ENCODE measurements at places on chromosomes 1 and 21.

DNA sequence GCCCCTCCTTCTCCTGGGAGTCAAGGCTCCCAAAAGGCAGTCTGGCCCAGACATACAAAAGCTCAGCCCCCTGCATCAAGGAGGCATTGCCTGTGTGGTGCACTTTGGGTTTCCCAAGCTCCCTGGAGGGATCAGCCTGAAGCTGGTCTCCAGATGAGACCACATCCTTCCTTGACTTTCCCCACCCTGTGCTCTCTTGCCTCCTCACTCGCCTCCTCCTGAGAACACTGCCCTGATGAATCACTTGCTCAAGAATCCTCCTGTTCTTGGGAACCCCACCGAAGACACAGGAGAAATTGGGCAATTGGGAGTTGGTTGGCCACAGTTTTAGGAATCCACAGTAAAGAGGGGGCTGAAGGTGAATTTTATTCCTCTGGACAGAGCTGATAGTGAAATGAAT is 34.8 kb upstream of the LYST start:
- DNase-seq = no peak

DNA sequence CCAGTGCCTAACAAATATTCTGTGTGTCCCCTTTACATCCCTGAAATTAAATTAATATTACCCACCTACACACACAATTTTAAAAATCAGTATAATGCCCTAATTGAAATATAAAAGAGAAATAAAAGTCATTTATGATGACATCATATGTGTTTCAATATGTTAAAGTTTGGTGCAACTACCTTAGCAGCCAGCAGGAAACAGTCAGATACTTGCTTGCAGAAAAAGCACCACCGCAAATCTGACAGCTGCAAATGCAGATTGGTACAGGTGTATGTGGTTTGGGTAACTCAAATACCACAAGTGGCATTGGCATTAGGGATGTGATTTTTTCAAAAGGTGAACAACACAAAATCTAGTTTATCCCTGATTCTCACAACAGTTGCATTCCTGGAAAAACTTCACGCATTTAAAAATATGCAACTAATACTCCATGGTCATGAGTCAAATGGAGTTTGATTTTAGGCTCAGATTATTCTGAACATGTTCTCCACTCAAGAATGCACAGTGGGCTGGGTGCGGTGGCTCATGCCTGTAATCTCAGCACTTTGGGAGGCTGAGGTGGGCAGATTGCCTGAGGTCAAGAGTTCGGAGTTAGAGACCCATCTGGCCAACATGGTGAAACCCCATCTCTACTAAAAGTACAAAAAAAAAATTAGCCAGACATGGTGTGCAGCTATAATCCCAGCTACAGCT is 106.3 kb downstream of the EDEM3 start:
- DNase-seq = no peak

DNA sequence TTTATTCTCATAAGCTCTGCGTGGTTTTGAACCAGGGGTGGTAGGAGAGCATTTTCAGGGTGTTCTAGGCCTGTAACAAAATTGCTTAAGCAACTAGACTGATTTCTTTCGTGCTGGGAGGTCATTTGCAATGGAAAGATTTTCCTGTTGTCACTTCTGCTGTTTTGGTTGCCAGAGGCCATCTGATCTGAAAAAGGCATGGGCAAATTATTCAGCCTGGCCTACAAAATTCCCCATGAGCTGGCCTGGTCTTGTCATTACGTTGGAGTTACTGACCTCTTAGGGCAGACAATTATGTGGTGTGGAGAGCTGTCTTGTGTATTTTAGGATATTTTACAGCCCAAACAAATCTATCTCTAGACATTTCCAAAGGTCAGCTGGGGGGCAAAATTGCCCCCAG is 444.4 kb upstream of the DAB1 start:
- no peak for DNase-seq

GRCh38 chr1:43660355-43660754 is 10.4 kb downstream of the KDM4A start:
- DNase-seq = no peak

DNA sequence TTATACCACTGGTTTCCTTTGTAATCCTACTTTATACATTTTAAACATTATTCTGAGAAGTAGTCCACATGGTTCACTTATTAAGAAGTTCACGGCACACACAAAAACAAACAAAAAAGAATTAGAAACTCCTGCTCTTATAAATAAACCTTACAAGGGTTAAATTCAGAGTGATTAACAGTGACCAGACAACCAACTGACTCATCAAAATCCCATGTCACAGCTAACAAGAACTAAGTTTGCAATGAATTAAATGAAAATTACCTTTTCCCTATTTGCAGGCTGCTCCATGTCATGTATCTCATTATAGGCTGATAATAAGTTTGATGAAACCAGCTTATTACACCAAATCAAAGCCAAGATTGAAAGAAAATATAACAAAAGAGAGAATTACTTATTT is 77.5 kb downstream of the PUM1 start:
- no peak for DNase-seq

- no peak for DNase-seq
Measured at GRCh38 chr1:58862728-58863385, 79.0 kb upstream of the JUN start.

DNA sequence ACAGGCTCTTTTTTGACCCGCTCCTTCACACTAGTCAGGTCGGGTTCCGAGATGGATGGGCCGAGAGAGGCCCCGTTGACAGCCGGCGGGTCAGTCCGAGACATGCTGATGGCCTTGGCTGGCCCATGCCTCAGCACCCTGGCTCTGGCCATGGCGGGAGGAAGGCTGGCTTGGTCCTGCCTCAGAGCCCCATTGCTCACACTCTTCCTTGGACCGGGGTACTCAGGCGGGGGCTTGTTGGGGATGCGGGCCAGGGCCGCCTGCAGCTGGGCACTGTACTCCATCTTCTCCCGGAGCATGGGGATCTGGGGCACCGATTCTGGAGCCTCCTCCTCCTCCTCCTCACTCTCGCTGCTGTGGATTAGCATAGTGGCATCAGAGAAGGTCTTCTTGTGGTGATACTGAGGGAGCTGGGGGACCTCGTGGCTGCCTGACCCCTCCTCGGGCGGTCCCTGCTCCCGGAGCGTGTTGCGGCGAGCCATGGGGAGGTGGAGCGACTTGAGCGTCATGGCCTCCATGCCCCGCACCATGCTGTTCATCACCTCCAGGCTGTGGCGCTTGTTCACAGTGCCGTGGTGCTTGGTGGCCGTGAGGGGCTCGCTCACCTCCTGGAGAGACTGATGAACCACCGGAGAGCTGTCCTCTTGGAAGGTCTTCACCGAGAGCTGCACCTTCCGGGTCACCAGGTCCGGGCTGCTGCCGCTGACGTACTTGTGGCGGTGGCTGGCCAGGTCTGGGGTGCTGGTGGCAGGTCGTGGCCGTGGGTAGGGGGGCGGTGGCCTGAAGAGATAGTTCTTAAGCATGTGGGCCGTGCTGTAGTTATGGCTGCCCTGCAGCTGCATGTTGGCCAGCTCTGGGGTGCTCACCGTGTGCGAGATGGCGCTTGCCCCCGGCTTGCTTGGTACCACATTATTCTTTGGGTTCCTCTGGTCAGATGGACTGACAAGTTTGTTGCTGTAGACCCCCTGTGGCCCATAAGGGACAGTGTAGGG is 102.7 kb downstream of the SMYD2 start:
- DNase-seq = no peak

- DNase-seq = no peak
Measured at GRCh38 chr1:71548398-71548890, 467.6 kb upstream of the ZRANB2 start.

DNA sequence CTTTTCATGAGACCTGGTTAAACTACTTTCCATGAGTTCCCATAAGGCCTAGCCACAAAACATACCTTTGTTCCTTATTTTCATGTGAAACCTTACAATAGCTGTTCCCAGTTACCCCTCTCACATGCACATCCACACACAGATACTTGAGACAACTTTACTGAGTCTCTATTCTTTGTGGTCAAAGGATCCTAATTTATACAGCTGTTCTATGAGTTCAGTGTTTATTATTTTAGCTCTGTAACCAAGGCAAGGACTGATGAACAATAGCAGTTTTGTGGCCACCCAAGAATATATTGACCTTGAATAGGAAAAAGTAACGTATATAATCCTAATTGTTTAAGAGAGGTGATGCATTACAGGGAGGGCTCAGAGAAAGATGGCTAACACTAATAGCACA is 160.5 kb upstream of the CACYBP start:
- no peak for DNase-seq

- DNase-seq = no peak
Measured at GRCh38 chr1:154784416-154784815, 85.7 kb downstream of the KCNN3 start.

- no peak for DNase-seq
Measured at GRCh38 chr21:41769521-41769920, 2.7 kb upstream of the RIPK4 start.

DNA sequence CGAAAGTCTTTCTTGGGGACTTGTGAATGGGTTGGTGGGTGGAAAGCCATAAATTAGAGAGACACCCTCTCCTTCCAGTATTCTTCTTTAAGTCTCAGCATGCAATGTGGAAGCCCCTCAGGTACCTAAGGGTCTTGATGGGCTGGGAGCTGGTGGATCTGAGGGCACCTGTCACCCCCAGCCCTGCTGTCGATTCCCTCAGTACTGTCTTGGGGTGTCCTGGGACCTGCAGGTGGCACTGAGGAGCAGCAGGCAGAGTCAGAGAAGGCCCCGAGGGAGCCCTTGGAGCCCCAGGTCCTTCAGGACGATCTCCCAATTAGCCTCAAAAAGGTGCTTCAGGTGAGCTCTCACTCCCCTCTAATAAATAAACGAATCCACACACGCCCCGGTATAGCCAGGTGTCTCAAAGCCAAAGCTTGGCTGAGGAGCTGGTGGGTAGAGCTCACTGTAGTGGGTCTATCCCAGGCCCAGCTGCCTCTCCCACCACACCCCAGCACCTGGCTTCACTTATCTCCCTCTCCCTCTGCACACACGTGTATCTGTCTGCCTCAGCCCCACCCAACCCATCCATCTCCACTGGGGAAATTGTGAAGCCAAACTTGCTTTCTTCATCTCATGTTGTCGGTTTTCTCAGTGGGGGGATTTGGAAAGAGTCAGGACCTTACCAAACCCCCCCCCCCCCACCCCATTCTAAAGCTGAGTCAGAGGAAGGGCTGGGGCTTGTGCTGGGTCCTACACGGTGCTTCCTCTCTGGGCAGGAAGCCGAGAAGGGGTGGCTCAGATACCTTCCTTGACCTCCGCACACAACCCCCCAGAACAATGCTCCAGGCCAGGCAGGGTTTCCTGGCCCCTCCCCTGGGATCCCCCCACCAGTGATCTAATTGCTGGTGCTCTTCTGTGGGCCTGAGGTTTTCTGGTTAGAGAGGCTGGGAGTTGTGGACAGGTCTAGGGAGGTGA is 1.6 kb downstream of the ADAM15 start:
- DNase-seq = no peak

- DNase-seq = no peak
Measured at GRCh38 chr1:185860311-185860710, 126.1 kb downstream of the HMCN1 start.

GRCh38 chr1:209768354-209768774 is 12.5 kb downstream of the TRAF3IP3 start:
- peak; percentile 77 for DNase-seq

GRCh38 chr1:192407206-192407605 is 90.4 kb downstream of the RGS21 start:
- DNase-seq = no peak

DNA sequence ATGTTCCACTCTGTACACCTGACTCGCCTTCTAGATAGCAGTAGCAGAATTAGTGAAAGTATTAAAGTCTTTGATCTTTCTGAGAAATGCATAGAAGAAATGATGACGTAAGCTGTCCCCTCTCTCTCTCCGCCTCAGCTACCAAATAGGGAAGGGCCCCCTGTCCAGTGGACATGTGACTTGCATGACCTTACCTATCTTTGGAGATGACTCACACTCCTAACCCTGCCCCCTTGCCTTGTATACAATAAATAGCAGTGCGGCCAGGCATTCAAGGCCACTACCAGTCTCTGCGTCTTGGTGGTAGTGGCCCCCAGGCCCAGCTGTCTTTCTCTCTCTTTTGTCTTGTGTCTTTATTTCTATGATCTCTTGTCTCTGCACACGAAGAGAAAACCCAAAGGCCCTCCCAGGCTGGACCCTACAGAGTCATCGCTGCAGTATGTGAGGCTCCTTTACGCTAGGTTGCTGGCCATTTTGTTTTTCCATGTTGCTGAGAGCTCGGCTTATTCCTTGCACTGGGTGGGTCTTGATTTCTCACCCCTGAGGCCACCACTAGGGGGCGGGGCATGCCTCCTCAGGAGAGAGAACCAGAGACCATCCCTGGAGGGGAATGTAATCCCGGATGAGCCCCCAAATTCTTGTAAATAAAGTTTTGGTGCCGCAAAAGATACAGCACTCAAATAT is 16.0 kb upstream of the ZBTB8B start:
- DNase-seq = no peak

DNA sequence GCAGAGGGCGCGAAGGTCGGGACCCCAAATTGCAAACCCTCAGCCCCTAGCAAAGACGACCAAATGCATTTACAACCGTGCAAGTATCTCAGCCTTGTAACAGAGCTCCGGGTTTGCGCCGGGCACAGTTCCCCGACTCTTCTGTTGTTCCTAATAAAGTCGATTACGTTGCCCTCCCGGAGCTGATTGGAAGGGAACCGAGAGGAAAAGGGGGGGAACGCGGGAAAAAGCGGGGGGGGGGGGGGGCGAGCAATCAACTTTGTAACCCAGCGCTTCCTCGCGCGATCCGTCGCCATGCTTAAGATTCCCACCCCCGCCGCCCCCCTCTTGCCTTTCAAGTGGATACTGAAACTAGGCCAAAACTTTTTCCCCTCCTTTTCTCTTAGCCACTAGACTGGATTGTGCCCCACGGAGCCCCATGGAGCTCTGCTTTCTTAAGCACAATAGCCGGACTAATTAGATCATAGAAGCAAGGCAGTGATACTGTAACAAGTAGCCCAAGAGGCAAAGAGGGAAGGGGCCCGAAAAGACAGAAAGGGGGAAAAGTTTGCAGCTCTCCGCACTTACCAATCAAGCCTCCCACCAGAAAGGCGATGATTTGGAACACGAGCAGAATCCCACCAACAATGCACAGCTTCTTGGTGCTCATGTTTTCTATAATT is 565 bp downstream of the WLS start:
- no peak for DNase-seq

DNA sequence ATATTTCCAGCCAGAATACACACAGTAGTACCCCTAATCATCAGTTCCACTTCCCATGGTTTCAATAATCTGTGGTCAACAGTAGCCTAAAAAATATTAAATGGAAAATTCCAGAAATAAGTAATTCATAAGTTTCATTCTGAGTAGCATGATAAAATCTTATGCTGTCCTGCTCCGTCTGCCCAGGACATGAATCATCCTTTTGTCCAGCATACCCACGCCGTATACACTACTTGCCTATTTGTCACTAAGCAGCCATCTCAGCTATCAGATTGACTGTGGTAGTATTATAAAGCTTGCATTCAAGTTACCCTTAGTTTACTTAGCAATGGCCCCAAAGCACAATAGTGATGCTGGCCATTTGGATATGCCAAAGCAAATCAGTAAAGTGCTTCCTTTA is 118.7 kb downstream of the SLC5A9 start:
- no peak for DNase-seq

- no peak for DNase-seq
Measured at GRCh38 chr1:2087766-2088165, 37.6 kb downstream of the PRKCZ start.

GRCh38 chr1:32485554-32486255 is 20.8 kb downstream of the ZBTB8B start:
- DNase-seq = no peak

GRCh38 chr1:45876000-45876617 is 72.7 kb downstream of the MAST2 start:
- no peak for DNase-seq
